MV-4-11 (cell line): ENCODE measurements at places on chromosomes 2 and 18.

DNA sequence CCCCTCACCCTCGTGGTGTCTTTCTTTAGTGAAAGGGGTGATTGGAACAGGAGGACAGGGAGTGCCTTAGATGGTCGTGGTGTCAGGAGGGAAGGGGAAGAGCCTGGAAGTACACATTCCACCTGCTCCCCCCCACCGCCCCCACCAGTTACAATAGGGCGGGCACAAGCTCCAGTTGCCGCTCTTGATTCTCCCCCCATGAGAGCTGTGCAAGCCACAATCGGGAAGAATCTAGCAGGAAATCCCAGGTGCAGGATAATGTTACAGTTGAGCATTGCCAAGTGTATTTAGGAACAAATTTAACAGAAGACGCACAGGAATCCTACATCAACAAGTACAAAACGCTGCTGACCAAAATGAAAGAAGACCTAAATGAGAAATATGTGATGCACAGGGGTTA, 73.6 kb downstream of the ASAP2 start:
- DNase-seq: no peak

DNA sequence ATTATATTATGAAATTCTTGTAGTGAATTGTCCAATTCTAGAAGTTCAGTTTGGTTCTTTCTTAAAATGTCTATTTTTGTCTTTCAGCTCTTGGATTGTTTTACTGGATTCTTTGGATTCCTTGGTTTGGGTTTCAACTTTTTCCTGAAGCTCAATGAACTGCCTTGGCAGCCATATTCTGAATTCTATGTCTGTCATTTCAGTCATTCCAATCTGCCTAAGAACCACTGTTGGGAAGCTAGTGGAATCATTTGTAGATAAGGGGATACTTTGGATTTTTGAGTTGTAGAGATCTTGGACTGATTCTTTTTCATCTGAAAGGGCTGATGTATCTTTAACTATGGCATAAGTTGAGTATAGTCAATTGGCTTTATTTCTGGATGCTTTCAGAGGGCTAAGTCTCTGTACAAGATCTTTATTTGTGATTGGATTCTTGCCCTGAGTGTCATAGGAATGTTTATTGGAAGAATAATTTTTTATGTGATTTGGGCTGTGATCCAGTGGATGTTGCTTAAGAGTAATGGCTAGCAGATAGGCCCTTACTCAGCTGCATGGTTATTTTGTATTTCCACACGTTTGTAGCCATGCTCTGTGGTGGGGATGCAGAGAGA, 42.3 kb downstream of the SERPINB7 start:
- DNase-seq: no peak

DNA sequence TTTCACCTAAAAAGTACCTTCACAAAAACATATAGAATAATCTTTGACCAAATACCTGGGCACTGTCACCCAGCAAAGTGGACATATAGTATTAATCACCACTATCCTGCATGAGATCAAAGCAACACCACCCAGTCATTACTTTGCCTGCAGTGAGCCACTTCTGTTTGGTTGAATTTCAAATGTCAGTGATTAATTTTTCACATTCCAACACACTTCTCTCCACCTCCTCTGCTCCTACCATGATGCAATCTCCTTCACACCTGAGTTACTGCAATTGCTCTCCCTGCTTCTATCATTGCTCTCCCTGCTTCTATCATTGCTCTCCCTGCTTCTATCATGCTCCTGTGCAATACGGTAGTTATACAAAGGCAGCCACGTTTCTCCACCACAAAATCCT, 106.1 kb upstream of the NETO1 start:
- no peak for DNase-seq

DNA sequence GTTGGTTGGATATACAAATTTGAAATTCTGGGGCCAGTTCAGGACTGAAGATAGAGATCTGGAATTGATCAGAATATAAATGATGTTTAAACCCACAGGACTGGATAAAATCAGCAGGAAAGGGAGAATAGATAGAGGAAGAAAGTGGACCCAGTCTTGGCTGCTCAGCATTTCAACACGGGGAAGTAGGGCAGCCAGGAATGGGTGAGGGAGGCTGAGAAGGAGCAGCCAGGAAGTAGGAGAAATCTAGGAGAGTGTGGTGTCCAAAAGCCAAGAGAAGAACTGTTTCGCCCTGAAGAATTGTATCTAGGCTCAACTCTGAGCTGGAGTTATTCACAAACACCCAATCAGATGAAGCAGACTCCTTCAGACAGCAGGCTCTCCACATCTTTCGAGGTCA, 197.9 kb downstream of the CDCA7 start:
- no peak for DNase-seq

- no peak for DNase-seq
Observed at GRCh38 chr2:234459401-234460009, 37.4 kb downstream of the ARL4C start.

GRCh38 chr2:171390941-171391516, 42.8 kb downstream of the METTL8 start:
- DNase-seq: peak; percentile 45
